Endothelial cell (in vitro differentiated cells): ENCODE measurements at places on chromosomes 7 and 10. TPM values are rescaled to one million over a fixed set of nuclear protein-coding genes. Genes with fewer than 3 reads are reported as not detected.

DNA sequence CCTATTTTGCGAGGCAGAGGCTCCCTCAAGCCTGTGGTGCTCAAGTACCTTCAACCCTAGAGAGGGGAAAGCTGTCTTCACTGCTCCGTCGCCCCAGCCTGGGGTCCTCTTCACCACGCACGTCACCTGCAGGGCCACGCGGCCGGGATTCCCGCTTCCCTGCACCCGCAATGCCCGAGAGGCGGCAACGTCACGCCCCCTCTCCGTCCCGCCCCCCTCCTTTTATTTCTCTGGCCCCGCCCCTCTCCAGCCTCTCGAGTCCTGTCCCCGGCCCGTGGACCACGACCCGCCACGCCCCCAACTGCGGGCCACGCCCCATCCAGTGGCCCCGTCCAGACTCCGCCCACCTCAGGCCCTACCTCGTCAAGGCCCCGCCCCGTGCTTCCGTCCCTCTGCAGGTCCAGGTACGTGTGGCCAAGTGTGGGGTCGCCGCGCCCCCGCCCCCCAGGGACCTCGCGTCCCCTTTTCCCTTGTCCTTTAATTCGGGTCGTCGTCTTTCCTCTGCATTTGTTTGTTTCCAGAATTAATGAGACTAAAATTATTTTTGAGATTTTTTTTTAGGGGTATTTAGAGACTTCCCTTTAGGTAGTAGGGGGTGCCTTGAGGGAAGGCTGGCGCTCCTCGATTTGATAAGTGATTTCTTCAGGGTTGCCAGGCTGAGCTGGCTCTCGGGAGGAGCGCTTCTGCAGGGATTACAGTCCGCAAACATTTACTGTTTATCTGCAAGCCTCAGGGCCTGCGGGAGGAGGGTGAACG is 69.8 kb upstream of the BAIAP2L1 start:
- peak; percentile 40 for DNase-seq

DNA sequence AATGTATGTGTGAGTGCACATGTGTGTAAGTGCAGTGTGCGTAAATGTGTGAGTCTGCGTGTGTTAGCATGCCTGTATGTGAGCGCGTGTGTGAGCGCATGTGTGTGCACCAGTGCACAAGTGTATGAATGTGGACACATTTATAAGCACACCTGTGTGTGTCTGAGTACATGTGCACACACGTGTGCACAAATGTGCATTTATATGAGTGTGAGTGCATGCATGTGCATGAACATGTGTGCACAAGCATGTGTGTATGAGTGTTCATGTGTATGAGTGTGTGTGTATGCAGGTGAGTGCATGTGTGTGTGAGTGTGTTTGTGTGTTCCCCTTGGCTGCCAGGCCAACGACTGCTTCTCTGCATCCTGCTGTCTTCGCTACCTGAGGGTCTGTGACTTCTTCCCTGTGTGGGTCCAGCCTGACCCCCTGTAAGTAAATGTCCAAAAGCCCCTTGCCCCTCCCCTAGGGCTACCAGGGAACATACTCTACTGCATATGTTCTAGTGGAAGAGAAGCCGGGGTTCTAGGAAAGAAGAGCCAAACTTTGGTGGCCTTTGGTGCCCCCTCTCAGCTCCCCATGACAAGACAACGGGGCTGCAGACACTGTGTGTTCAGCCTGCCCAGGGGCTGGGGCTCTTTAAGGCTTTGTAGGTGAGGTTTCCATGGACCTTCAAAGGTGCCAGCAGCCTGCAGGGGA is 17.0 kb downstream of the GOLGA7B start:
- no peak for DNase-seq

LIPJ gene
- total RNA-seq, result not detected

MMRN2 gene
- 563 TPM for total RNA-seq

ANKRD61 gene
- not detected for total RNA-seq

DNA sequence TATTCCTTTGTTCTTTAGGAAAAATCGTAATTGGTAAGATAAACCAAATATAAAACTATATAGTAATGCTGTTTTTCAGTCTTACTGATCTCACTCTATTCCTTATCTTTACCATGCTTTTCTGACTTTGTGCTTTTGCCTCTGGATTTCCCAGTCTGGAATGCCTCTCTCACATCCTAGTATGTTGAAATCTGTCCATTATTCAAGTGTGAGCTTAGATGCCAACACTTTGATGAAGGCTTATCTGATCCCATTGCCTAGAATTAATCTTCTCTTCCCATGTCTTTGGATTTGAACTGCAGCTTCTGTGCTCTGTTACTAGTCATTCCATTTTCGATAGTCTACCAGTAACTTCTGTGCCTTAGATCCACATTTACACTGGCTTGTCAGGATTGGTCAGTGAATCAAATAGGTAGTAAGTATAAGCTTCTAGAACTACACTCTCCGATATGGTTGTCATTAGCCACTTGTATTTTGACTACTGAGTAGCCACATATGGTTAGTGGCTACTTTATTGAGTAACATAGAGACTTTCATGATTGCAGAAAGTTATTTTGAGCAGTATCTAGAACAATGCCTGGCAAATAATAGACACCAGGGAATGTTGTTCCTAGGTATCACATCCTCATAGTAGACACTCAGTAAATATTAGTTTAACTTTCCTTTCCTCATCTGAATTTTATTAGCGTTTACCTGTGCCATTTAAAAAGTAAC is 92.9 kb downstream of the BMPR1A start:
- DNase-seq, result no peak

ANXA7 gene
- 92.6 TPM for total RNA-seq
